CD4-positive, alpha-beta T cell treated with Interleukin-6 at 100 ng/mL for 8 hours (primary cell): ENCODE measurements at places on chromosomes 16 and 17.

DNA sequence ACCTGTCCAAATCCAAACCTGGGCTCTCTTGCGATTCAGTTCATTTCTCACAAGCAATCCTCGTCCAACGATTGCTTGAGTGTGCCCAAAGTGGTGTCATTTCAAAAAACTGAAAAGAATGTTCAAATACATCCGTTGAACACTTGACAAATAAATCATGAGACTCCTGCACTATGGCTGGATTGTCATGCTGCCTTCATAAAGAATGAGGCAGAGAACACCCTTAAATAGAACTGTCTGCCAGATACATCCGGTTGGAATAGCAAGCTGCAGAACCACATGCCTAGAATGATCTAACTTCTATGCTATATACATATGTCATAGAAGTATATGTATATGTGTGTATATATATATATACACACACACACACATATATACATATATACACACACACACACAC lies 55.4 kb upstream of the HAPSTR1 start:
- DNase-seq = no peak

GRCh38 chr16:22014271-22014873 lies 6.5 kb downstream of the MOSMO start:
- DNase-seq = no peak

- no peak for DNase-seq
These were observed 20.7 kb downstream of the PHKB start for GRCh38 chr16:47481698-47482374.

- DNase-seq = no peak
These were observed 190.9 kb downstream of the WWOX start for GRCh38 chr16:78290395-78290794.

- peak; percentile 85 for DNase-seq
These were observed 120.9 kb downstream of the MRM1 start for GRCh38 chr17:36722121-36722902.

DNA sequence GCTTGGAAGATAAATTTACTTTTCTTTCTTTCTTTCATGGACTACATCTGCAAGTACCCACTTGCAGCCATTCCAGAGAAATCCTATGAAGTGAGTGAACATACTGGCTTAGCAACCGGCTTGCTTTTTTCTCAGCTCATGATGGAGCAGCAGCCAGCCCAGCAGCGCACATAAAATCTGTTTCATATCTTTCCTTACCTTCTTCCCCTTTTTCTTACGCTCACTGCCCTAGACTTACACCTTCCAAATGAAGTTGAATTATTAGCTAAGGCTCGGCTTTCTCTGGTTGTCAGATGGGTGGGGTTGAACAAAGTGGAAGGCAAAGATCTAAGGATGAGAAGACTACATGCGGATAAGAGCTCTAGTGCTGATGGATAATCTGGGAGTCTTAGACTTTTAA lies 13.9 kb upstream of the ABCA8 start:
- no peak for DNase-seq

GRCh38 chr17:7987112-7987893 lies 15.1 kb upstream of the GUCY2D start:
- DNase-seq = no peak

GRCh38 chr16:69924777-69925191 lies 26.4 kb upstream of the CLEC18A start:
- DNase-seq = no peak

DNA sequence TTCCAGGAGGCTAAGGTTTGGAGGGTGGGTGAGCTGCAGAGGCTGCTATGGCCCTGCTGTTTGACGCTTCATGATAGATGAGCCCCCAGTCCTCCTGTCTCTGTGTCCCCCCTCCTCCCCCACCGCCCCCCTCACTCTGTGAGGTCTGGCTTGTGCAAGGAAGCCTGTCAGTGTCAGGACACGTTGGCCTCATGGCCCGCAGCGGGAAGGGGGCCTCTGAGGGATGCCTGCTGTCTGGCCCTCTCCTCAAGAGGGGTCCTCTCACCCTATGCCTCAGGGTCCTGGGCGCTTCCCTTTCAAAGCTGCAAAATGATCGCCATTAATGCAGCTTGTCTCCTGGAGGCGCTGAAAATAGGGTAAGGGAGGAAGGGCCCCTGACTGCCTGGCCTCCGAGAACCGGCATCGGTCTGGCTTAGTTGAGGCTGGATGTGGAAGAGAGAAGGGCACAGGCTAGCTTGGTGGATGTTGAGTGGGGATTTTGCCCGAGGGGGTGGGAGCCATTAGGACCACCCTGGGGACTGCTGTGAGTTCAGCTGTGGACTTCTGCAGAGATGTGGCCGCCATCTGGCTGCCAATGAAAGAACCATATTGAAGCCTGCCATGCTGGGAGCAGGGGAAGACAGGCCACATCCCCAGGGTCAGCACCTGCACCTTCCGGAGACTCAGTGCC lies 14.8 kb upstream of the GOSR2 start:
- DNase-seq = no peak
